ENCODE measurements at places on chromosomes 1 and 21.

DNA sequence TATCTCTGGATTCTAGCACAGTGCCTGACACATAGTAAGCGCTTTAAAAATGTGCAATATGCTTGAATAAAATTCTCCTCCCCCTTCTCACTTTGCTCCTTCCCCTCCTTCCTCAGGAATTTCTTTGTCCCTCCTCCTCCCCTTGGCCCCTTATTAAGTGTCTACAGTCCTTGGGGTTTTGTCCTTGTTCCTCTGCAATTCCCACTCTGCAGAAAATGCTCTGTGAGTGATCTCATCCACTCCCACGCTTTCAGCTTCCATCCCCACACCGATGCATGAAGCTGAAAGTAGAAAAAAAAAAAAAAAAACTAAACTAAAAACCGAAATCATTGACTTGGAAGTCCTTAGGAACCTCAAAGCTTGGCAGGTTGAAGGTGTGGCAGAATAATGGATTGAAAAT lies 273.6 kb downstream of the RRAGC start:
- no peak for DNase-seq

DNA sequence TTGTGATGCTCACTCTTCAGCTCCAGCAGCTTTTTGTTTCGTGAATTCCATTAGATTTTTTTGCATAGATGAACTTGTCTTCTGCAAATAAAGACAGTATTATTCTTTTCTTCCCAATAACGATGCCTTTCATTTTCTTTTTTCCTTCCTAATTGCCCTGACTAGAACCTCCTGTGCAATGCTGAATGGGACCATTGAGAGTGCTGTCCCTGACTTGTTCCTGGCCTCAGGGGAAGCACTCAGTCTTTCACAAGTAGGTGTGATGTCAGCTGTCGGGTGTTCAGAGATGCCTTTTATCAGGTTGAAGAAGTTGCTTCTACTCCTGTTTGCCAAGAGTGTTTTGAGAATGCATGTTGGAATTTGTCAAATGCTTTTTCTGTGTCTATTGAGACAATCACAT lies 64.3 kb upstream of the ADARB1 start:
- no peak for DNase-seq

- DNase-seq = no peak
Observed at GRCh38 chr1:116164604-116165368, 53.6 kb downstream of the MAB21L3 start.

DNA sequence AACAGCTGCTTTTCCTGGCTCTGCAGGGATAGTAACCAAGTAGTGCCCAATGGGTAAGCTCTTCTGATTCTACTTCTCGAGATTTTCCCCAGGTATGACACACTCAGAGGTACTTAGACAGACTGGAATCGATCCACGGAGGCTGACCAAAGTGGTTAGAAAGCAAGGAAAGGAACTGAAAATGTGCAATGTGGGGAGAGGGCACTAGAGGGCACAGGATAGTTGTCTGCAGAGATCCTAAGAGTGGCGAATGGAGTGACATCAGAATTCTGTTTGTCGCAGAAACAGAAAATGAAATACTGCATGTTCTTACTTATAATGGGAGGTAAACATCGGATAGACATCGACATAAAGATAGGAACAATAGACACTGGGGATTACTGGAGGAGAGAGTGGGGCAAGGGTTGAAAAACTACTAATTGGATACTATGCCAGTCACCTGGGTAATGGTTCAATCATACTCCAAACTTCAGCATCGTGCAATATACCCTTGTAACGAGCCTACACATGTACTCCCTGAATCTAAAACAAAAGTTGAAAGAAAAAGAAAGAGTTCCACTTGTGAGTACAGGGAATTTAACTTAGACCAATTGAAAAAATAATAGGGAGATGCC lies 23.3 kb downstream of the CYP2J2 start:
- DNase-seq = no peak

- DNase-seq = no peak
Observed at GRCh38 chr1:194069831-194070218, 883.4 kb upstream of the B3GALT2 start.

- DNase-seq = no peak
Observed at GRCh38 chr1:248631354-248632008, 3.4 kb downstream of the OR2T11 start.

DNA sequence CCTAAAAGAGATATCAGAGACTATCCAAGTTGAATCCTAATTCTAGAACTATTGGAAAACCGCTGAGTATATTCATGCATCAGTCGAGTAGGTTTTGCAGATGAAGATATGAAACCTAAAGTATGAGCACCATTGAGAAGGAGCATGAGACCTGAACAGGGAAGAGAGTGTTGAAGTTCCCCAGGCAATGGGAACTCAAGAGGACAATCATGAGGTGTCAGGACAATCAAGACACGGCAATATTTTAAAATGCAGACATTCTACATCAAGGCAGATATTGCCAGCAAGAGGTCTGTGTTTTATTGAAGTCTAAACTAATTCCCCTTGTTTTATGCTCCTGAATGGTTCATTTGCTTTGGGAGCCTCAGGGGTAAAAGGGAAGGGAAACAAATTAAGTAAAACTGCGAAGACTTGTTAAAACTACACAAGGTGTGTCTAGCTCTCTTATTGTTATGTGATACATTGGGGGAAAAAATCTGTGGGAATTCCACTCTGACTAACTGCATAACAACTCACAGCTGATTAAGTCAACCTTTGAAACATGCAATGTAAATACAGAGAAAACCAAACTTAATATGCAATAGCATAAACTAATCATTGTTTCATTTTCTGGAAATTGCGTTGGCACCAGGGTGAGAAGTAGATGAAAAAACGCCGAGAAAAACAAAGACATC lies 347.9 kb upstream of the ADGRL2 start:
- no peak for DNase-seq

DNA sequence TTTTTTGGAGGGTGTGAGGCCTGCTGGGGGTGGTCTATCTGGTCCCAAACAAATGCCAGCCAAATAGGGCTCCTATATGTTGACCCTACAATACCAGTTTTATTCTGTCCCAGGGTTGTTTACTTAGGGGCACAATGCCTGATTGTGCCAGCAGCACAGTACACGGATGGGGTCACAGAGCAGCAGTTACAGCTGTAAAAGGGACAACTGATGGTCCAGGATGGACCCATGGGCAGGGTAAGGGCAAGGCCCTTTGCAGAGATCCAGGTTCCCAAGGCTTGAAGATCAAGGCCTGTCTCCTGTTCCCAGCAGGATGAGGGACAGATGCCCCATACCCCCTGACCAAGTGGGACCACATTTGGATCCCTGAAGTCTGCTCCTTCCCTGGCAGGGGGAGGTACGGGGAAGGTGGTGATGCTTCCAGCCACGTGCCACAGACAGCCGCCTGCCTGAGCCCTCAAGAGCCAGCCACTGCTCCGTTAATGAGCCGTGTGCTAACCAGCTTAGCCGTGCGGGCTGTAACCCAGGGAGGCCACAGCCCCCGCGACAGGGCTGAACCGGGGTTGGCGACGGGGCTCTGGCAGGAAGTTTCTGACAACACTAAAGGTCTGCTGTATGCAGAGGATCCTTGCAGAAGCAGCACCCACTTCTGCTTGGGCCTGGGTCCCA lies 18.2 kb downstream of the SLC6A9 start:
- no peak for DNase-seq

- no peak for DNase-seq
Observed at GRCh38 chr21:24903994-24904635, 703.2 kb downstream of the MRPL39 start.

- no peak for DNase-seq
Observed at GRCh38 chr21:35063428-35064172, 14.5 kb upstream of the RUNX1 start.

DNA sequence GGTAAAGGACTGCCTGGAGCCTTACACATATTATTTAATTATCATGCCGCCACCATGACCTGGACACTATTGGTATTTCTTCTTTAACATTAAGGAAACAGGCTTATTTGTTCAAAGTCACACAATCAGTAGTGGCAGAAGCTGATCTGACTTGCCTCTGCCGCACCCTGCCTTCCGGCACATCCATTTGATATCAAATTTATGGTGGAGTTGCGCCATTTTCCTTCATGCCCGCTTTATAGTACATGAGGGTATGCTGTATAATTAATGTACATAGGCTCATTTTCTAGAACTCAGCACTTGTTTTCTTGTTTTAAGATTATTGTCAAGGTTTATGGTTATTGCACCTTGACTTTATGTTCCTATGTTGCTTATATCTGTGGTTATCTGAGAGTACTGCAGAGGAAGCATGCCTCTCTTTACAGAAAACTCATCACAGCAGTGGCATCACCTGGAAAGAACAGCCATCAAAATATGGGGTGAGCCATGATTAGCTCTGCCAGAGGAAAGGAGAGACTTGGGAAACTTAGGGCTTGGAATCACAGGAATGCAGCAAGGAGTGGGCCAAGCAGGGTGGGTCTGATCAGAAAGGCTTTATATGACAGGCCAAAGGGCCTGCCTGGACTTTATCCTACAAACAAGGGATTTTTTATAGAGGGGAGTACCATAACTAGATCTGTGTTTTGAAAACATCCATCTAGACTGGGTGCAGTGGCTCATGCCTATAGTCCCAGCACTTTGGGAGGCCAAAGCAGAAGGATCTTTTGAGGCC lies 72.2 kb upstream of the GJB5 start:
- DNase-seq = no peak

DNA sequence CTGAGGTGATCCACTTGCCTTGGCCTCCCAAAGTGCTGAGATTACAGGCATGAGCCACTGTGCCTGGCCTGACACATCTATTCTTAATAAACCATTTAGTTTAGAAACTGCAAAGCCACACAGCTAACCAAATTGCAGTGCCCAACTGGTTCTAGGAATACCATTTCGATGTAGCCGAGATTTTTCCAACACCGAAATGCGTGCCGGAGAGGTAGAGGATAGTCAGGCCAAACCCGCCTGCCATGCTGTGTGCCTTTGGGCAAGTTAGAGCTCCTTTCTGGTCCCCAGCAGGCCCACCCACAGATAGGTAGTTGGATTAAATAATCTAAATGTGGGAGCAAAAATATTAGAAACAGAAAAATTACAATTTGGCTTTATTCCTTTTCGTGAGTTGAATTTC lies 254.4 kb downstream of the FOXD2 start:
- DNase-seq = no peak

GRCh38 chr1:74822851-74823401 lies 90.0 kb downstream of the TYW3 start:
- no peak for DNase-seq

- DNase-seq = no peak
Observed at GRCh38 chr1:192973202-192973601, 86.0 kb downstream of the UCHL5 start.

- no peak for DNase-seq
Observed at GRCh38 chr1:245317217-245317616, 162.4 kb downstream of the KIF26B start.

DNA sequence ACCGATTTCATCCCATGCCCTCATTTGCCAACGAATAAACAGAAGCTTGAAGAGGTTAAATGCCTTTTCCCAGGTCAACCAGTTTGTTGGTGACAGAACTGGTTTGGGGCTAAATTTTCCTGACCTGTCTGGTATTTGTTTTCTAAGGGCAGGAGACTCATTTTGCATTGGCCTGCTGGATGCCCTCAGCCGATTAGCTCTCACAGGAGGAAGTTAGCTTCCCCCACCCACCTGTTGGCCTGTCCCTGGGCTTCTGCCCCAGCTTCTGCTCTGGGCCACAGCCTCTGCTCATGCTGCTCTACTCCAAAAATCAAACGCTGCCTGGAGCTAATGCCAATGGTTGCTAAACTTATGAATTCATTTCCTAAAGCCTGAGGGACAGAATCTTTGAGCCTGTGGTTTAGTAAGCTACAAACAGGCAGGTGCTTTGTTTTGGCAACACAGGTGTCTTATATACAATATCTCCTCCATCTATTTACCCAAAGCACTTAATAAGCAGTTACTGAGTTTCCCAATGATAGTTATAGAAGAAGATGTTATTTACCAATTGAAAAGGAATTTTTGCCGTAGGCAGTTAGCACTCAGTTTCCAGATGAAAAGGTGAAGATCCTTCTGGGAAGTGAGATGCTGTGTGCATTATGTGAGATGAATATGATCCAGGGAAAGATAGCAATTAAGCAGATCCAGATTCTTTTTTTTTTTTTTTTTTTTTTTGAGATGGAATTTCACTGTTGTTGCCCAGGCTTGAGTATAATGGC lies 82.3 kb downstream of the TM2D1 start:
- no peak for DNase-seq

- DNase-seq = no peak
Observed at GRCh38 chr21:29431178-29431577, 132.5 kb downstream of the BACH1 start.

DNA sequence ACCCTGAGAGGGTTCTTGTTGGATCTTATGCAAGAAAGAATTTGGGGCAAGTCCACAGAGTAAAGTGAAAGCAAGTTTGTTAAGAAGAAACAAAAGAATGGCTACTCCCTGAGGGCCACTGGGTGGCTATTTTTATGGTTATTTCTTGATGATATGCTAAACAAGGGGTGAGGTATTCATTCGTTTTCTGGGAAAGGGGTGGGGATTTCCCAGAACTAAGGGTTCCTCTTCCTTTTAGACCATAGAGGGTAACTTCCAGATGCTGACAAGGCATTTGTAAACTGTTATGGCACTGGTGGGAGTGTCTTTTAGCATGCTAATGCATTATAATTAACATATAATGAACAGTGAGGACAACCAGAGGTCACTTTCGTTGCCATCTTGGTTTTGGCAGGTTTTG lies 18.2 kb upstream of the IFI6 start:
- DNase-seq = no peak

GRCh38 chr1:9307303-9307702 lies 14.6 kb downstream of the SPSB1 start:
- no peak for DNase-seq

DNA sequence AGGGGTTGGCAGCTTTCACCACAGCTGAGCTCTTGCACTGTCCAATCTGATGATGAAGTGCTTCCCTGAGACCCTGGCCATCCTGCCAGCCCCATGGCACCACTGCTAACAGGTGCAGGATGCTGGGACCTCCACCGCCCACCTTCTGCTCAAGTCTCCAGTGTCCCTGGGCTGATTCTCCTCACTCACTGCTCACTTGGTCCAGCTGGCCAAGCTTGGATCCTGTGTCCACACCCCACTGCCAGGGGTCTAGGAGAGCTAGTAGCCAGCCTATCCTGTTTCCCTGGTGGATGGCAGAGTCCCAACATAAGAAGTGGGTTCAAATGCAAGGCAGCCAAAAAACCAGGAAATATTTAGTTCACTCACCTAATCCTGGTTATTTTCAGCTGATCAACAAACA lies 217.2 kb upstream of the IRF2BP2 start:
- DNase-seq = no peak

DNA sequence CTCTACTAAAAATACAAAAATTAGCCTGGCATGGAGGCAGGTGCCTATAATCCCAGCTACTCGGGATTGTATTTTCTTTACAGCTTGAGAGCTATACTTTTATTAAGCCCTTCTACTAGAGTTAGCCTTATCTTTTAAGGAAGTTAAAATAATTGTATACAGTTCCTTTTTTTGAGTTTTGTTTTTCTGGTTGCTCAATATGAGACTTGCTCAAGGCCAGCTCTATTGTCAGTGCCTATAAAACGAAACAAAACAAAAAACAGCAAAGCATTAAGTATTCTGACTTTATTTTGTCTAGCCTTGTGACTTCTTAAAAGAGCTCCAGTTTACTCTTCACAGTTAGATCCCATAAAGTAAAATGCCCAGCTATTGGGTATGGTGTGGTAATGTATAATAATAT lies 17.2 kb downstream of the PKN2 start:
- peak; percentile 11 for DNase-seq
